Activated CD8-positive, alpha-beta memory T cell treated with anti-CD3 and anti-CD28 coated beads for 48 hours (primary cell): ENCODE measurements at places on chromosomes 2 and 18.

GRCh38 chr2:36941867-36942266 lies 24.5 kb downstream of the STRN start:
- DNase-seq: no peak

GRCh38 chr2:196586511-196586991 lies 53.0 kb upstream of the CCDC150 start:
- DNase-seq: no peak

- no peak for DNase-seq
These were observed 36.3 kb downstream of the CPS1 start for GRCh38 chr2:210592726-210593125.

GRCh38 chr18:31244771-31245394 lies 73.1 kb upstream of the DSG1 start:
- no peak for DNase-seq

GRCh38 chr2:86686460-86686859 lies 33.6 kb upstream of the RMND5A start:
- no peak for DNase-seq

GRCh38 chr2:55224761-55225261 lies 7.3 kb downstream of the CLHC1 start:
- no peak for DNase-seq

DNA sequence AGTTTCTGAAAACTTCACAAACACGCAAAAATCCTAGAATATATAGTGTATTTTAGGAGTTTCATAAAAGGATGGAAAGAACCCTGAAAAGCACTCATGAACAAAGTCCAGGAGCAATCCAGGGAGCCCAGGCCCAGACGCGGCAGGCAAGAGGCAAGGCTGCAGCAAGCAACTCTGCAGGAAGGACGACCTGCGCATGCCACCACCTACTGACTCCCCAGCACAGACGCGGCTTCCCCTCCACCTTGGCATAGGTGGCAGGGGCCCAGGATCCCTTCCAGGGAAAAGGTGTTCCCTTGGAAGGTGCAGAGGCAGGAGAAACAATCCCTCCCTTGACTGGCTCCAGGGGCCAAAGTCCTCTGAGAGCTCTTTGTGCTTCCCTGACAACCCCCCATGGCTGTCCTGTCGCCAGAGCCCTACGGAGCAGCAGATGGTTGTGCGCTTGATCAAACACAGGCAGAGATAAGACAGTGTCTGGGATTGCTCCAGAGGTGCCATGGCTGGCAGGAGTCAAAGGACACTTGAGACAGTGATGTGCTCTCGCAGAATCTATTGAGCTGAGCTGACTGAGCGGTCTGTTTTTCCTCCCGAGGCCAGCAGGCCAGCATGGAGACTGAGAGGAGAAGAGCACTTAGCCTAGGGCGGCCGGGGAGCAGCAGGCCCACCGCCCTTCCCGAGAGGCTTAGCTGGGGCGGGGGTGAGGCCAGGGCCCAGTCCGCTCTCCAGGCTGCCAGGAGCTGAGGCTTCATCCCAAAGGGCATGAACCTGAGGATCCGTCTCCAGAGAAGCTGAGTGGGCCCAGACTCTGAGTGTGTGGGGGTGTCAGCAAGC lies 10.8 kb upstream of the AMER3 start:
- no peak for DNase-seq

- no peak for DNase-seq
These were observed 66.0 kb upstream of the CCDC85A start for GRCh38 chr2:56117764-56118163.

DNA sequence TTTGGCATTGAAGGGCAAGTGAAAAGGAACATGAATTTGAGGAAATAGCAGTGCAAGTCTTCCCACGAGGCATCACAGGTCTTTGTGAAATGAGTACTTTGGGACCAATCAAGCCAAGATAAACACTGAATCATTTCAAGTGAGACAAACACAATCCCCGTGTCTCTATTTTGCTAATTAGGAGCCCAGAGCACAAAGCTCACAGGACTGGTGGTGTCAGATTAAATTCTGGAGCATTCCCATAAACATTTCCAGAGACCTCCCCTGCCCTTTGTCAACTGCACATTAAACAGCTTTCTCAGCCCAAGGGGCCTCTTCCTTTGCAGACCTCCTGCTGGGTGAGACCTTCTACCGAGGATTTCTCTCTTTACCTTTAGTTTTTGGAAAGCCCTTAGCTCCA lies 50.7 kb downstream of the DAPL1 start:
- DNase-seq: no peak

GRCh38 chr2:119694845-119695521 lies 16.0 kb downstream of the TMEM177 start:
- no peak for DNase-seq

GRCh38 chr2:182937870-182938269 lies 71.4 kb upstream of the FRZB start:
- no peak for DNase-seq

- no peak for DNase-seq
These were observed 39.5 kb downstream of the PTGR3 start for GRCh38 chr18:75169411-75169810.

DNA sequence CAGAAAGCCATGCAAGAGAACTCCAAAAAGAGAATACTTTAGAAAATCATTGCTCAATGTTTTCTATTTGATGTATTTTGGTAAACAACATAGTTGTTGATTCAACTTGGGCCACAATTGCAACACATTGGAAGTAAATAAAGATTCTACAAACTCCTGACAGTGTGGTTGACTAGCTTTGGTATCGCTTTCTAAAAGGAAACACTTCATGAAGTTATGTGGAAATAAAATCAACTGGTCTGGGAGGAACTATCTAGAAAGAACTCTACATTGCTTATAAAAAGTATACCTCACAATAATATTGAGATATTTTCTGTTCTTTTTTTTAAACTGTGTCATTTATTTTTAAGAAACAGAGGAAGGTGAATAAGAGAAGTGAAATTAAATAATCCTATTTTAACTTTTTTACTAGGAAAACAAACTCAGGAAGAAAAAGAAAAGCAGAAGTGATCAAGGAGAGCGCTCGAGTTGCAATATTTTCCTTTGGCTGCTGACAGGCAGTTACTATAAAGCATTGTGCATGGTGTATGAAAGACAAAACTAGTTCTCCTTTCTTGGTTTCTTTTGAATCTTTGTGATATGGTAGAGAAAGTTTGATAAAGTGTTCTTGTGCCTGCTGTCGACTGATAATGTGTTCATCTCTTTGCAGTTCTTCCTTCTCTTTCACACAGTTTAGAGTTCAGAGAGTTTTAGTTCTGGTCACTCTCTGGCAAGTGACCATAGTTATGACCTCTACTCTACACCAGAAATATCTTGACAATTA lies 3.0 kb downstream of the DHRS9 start:
- DNase-seq: no peak

DNA sequence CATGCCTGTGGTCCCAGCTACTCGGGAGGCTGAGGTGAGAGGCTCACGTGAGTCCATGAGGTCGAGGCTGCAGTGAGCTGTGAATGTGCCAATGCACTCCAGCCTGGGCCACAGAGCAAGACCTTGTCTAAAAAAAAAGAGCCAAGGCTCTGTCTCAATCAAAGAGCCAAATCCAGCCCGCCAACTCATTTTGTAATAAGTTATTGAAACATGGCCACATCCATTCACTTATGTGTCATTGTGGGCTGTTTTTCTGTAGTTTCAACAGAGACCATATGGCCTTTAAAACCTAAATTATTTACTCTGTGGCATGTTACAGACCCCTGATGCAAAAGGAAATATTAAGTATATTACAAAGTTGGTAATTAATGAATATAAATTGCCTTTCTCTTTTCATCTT lies 60.8 kb downstream of the GPR39 start:
- DNase-seq: no peak

DNA sequence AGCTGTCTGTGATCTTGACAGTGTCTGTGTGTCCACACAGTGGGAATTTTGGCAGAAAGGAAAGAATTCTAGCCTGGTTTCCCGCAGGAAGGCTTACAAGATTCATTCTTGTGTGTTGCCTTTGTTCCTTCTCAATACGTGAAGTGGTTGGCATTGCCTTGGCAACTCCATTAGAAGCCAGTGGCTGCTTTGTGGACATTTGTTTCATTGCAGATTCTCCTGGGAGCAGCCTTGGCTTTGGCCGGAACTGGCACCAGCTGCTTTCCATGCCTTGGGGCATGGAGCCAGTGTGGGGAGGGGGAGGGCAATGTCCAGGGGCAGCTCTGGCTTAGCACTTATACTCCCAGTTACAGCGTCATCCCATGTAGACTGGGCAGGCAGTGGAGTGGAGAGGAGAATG lies 39.4 kb downstream of the KIF5C start:
- no peak for DNase-seq

GRCh38 chr18:68723539-68723938 lies 8.6 kb upstream of the TMX3 start:
- no peak for DNase-seq

DNA sequence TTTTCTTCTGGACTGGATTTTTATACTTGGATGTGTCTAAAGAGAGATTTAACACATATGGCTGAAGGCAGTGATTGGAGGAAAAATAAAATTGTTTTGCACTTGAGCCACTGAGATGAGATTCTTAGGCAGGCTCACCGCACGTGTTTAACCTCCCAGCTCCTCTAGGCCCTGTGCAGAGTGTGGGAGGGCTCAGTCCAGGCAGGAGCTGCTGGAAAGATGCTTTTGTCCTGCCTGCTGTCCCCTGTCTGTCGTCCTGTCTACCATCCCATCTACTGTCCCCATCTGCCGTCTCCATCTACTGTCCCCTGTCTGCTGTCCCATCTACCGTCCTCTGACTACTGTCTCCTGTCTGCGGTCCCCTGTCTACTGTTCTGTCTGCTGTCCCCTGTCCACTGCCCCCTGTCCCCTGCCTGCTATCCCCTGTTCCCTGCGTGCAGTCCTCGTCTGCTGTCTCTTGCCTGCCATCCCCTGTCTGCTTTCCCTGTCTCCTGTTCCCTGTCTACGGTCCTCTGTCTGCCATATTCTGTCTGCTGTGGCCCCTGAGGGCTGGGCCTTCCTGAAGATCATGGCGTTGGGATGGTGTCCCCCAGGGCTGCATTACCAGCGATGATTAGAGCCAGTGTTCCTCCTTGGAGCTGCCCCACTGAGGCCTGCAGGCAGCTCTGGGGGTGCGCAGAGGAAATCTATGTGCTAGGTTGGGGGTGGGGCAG lies 43.7 kb upstream of the HS6ST1 start:
- DNase-seq: no peak

DNA sequence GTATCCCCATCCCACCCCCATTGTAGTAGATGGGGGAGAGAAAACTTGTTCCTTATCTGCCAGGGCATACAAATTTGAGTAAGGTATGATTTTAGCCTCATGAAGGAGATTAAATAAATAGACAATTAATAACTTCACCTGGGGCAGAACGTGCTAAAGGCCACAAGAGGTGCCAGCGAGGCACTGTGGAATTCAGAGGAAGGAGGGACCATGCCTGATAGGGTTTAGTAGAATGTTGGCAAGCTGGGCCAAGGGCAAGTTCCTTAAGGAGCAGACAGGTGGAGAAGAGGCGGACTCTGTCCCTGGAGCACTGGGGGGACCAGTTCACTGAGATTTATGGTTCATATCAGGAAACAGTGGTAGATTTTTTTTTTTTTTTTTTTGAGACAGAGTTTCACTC lies 22.5 kb downstream of the STAMBP start:
- DNase-seq: no peak

DNA sequence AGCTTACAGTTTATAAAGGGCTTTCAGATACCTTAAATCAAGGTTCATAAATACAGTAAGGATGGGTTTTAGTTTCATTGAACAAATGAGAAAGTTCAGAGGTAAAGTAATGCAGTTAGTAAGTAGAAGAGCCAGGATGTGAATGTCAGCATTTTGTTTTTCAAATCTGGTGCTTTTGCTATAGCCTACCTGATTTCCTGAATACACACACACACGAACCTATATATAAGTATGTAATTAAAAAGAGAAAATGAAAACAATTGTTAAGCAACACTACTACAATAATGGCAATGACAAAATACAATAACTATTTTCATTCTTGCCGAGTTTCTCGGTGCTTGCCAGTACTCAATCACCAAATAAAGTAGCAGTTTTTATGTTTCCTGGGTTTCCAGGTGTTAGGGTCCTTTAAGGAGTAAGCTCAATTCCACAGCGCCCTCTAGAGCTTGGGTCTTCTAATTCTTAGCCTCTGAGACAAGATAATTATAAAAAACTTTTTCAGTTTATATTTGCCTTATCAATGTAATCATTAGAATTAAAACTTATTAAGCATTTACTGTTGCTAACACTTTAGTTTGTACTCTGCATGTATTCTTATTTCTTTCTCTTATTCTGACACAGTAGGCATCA lies 512.9 kb upstream of the ACVR2A start:
- DNase-seq: no peak

GRCh38 chr2:45259138-45259537 lies 249.9 kb upstream of the SIX2 start:
- no peak for DNase-seq

- no peak for DNase-seq
These were observed 496.1 kb upstream of the RAB6C start for GRCh38 chr2:129483366-129483765.

- no peak for DNase-seq
These were observed 25.7 kb upstream of the ID2 start for GRCh38 chr2:8656160-8656641.

DNA sequence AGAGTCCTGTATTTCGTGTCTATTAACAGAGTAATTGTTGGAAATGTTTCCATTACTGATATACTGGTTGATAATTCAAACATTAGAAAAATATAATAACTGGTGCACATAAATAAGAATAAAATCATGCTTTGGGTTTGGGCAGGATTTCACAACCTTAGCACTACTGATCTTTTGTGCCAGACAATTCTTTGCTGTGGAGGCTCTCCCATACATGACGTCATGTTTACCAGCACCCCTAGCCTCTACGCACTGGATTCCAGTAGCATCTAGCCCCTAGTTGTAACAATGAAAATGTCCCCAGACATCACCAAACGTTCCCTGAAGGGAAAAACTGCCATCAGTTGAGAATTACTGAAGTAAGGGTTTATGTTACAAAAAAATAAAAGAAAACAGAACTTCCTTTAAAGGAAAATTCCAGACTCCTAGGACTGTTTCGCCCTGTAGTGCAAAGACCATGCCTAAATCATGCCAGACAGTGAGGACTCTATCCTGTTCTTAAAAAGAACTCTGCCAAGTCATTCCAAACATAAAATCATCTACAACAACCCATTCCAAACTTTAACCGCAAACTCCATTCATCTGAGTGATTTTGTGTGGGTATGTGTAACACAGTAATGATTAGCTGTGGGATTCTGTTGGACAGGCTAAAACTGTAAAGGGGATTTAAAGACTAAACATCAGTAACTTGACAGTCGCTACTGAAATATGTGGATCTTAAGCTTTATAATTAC lies 313.4 kb upstream of the CCDC68 start:
- no peak for DNase-seq
